ENCODE measurements at places on chromosomes 6 and 20. TPM values are rescaled to one million over a fixed set of nuclear protein-coding genes. Genes with fewer than 3 reads are reported as not detected.

The DNAH8 gene
- total RNA-seq: not detected

The SNAI1 gene
- 1.5 TPM for total RNA-seq

The CST5 gene
- not detected for total RNA-seq

The DDO gene
- not detected for total RNA-seq

The HSPA12B gene
- total RNA-seq: not detected

The SLC35F1 gene
- total RNA-seq: not detected

The STMN3 gene
- total RNA-seq: 7.0 TPM

The IL17A gene
- not detected for total RNA-seq

The LY6G5B gene
- 3.6 TPM for total RNA-seq

The DEFB127 gene
- not detected for total RNA-seq

The TJAP1 gene
- total RNA-seq: 20.4 TPM

The RPP40 gene
- total RNA-seq: 24.9 TPM

The GJA10 gene
- total RNA-seq: not detected

The PAK5 gene
- not detected for total RNA-seq

The SEMG1 gene
- total RNA-seq: not detected

The RFX6 gene
- 0.23 TPM for total RNA-seq

The MAN1A1 gene
- total RNA-seq: 17.9 TPM

The HEY2 gene
- not detected for total RNA-seq

The LPA gene
- not detected for total RNA-seq

The CLPSL1 gene
- not detected for total RNA-seq

The CLPSL2 gene
- total RNA-seq: not detected

The BPIFB3 gene
- total RNA-seq: not detected

The IRAK1BP1 gene
- total RNA-seq: 0.28 TPM

The BCAS1 gene
- 42.4 TPM for total RNA-seq

The BMP6 gene
- not detected for total RNA-seq

The TMEM200A gene
- total RNA-seq: not detected

The TP53TG5 gene
- 1.6 TPM for total RNA-seq
